ENCODE measurements at places on chromosomes 11 and 22. TPM values are rescaled to one million over a fixed set of nuclear protein-coding genes. Genes with fewer than 3 reads are reported as not detected.

DNA sequence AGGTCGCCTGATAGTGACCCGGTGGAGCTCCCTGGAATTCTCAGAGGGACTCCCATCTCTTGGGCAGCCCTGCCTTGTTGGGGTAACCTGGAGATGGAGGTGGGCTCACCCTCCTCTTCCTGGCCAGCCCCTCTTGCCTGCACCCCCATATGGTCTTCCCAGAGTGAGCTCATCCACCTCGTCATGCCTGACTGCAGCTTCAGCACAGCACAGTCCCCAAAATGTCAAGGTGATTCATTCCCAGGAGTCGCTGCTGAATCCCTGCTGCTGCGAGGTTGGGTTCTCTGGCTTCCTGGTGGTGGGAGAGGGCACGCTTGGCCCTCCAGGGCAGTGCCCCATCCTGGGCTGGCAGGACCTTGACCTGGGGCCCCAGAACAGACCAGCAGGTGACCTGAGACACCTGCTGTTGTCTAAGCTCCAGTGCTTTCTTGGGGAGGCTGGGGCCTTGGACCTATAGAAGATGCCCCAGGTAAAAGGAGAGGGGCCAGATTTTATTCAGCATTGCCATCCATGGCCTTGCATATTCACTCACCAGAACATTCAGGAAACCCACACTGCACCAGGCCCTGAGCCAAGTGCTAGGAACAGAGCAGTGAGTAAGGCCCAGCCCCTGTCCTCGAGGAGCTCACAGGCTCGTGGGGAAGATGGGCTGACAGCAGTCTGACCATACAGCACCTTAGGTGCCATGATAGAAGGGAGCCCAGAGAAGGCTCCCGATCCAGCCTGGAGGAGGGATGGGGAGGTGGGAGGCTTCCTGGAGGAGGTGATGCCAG, 72.9 kb downstream of the CACNA1I start:
- DNase-seq = no peak

DNA sequence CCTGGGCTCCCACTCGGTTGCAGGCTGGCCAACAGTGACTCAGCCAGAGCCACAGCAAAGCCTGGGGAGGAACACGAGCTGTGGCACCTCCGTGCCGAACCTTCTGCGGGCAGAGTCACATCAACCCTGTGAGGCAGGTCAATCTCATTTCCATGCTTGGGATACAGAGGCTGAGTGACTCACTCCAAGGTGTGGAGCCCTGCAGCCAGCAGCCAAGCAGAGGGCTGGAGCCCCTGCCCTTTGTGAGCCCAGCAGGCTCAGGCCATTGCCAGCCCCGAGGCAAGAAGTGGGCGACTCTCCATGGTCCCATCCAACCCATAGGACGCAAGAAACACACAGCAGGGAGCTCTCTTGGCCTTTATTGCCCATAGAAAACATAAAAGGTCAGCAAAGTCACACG, 21.4 kb downstream of the CSNK1E start:
- DNase-seq = no peak

DNA sequence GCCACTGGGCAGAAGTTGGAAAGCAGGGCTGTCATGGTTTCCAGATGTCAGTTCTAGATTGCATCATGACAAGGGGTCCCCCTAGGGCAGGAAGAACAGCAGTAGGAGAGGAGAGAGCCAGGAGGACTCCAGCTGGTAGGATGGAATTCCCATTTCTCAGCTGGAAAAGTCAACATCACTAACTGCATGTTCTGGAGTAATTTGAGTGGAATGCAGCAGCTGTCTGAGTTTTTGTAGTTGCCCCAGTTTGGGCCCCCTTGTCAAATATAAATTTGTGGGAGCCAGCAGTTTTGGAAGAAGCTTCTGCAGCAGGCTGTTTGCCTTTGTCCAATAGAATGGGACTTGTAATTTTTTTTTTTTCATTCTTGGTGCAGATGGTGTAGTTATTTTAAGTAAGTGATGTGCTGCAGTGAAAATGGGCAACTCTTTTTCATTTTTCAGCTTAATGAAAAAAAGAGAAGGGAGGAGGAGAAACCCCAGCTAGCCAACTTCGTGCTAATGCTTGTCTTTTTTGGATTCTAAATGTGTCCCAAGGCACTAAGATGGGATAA, 86.9 kb downstream of the LDLRAD3 start:
- DNase-seq = no peak

DNA sequence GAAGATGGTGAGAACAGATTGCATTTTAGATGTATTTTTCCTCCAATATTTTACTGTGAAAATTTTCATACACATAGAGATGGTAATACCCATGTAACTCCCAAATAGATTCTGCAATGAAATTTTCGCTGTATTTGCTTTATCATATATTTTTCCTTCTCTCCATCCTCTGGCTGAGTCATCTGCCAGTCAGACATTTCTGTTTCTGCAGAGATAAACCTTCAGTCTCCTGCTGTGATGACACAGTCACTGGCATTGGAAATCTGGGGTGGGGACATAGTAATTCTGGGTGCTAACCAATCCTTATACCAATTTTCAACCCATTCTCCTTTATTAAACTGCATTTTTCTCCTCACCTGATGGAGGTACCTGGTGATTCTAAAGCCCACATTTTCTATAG, 33.7 kb downstream of the SVIP start:
- no peak for DNase-seq

Gene MGAT3
- 0.13 TPM for total RNA-seq

DNA sequence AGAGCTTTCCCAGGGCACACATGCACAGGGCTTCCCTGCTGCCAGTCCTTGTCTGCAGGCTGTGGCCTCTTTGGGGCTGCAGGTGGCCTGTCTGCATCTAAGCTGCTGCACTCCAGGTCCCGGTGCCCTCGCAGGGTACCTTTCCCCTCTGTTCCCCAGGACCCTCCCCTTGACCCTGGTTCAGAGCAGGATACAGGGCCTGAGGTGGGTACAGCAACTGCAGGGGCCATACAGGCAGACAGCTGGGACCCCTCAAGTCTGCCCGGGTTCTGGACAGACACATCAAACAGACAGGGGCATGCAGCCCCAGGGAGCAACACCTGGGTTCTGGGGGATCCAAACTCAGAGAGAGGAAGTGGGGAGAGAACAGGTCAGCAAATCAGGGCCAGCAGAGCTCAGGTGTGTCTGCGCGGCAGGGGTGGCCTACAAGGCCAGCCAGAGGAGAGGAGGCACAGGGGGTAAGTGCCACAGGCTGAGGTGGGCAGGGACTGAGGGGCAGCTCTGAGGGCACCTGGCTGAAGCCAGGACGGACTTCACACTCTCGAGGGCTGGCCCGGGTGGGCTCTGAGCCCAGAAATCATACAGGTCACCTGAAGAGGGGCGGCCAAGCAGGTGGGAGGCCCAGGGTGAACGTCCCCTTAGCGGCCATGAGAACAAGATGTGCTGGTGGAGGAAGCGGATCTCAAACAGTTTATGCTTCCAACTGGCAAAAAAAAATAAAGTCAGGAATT, 29.9 kb upstream of the COMT start:
- no peak for DNase-seq

Gene INS
- not detected for total RNA-seq

Gene ZNF214
- total RNA-seq = 3.2 TPM

DNA sequence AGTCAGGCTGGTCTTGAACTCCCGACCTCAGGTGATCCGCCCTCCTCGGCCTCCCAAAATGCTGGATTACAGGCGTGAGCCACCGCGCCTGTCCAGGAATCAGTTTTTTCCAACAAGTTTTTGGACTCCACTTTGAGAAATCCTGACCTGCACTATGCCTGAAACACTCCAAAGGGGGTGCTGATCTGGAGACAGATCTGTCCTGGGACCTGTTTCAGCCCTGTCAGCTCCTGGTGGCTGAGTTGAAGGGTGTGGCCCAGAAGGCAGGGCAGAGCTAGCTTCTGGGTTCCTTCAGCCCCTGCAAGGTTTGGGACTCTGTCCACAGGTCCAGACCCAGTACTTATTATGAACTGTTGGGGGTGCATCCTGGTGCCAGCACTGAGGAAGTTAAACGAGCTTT, 1.2 kb downstream of the DNAJC4 start:
- DNase-seq = no peak

Gene PPM1F
- 17.9 TPM for total RNA-seq

DNA sequence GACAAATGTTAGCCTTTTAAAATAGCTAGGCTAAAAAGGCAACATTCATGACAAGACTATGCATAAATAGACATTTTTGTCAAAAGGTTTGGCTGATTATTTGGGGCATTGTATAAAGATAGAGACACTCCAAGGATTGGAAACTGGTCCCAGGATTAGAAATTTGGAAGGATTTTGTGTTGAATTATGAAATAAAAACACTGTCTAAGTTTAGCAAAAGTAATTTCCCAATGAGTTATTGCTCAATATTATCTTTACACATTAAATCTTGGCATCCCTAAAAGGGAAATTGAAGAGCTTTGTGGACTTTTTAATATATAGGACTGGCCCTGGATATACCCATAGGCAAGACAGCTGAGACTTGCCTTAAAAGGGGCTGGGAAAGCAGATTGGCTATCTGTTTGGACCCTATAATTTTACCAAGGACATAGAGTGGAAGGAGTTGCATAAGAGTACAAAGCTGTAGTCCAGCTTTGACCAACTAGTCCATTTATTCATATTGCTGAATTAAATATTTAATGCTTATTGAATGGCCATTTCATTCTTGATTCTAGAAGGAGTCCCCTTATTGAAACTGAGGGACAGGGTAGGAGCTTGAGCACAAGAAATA, 382.7 kb downstream of the METTL15 start:
- DNase-seq = no peak

DNA sequence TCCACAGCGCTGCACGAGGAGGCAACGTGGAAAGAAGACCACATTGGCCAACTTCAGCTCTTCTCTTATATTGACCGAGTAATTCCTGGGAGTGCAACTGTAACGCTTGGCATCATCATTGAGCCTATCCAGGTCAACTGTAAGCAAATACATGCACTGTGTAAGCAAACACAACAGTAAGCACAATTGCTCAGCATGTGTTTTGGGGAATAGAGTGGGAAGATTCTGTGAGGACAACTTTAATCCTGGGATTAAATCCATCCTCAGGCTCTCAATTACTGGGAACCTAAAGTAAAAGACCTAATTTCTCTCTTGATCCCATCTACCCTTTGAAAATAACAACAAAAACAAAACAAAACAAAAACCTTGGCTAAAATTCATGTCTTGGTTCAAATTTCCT, 109.5 kb upstream of the DDI1 start:
- DNase-seq = no peak

DNA sequence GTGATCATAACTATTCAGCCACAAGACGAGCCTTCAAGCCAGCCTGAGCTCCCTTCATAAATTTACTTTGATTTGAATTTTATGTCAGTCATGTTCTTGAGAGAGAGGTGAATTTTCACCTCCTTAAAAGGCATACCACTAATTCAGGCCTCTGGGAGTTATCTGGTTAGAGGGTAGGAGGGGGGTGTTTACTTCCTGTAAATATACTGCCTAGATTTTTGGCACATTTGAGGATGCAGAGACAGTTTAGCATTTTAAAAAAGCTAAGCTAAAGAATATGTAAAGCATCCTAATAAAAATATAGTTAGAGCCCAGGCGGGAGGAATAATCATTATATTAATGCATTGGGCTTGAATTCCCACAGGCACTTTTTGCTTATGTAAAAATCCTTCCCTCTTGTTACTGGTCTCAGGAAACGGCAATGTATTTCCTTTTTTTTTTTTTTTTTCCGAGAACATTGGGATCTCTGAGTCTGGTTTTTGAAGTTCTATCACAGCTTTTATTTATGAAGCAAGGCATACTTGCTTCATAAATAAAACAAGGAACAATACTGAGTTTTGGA, 116.5 kb downstream of the CSNK2A3 start:
- DNase-seq = no peak

Gene CCDC116
- not detected for total RNA-seq

Gene DBX1
- total RNA-seq = not detected

Gene CHRNA10
- 0.51 TPM for total RNA-seq

DNA sequence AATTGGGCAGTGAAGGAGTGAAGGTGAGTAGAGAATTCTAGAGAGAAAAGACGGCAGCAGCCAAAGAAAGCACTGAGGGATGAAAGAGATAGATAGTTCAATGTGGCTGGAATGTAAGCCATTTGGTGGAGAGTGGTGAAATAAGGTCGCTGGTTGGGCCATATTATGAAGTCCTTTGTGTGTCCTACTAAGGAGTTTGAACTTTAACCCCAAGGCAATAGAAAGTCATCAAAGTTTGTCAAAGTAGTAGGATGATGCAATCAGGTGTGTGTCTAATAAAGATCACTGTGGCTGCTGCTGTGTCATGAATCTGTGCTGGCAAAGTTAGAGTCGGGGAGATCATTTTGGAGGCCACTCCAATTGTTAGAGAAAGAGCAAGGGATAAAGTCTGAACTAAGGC, 18.7 kb downstream of the RNF121 start:
- peak; percentile 56 for DNase-seq

Gene NLRP6
- not detected for total RNA-seq

Gene MRGPRD
- total RNA-seq = not detected

Gene RBFOX2
- total RNA-seq = 101 TPM

- peak; percentile 100 for DNase-seq
These were observed 171.5 kb downstream of the SBF2 start for GRCh38 chr11:10122326-10123197.

DNA sequence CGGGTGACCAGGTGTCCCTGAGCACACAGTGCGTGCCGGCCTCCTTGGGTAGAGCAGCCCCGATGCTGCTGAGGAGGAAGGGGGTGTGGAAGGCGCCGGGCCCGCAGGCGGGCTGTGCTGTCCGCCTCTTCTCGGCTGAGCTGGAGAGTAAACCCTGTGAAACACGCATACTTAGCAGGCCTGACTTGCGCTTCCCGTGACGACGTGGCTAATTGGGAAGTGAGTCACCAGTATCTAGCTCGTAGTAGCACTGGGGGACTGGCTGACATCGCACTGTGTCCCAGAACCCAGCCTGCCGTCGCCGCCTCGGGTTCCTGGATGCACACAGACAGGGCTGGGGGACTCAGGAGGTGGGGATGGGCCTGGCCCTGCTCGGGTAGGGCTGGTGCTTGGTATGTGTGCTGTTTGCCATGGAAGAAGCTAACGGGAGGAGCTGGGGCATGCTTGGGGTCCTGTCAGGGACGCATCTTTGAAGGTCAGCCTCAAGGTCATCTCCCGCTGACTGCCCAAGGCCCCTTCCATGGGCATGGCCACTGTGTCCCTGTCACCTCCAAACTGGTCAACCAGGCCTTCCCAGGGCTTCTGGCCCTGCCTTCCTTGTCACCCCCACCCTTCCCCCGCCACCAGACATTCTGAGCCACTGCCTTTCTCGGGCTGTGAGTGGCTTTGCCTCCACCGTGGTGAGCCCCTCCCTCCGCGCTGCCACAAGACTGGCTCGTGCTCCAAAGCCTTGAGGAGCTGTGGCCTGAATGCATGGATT, 1327.0 kb downstream of the BRD1 start:
- no peak for DNase-seq

Gene FAM180B
- not detected for total RNA-seq

GRCh38 chr11:76074148-76075095, 131.9 kb downstream of the WNT11 start:
- DNase-seq = peak; percentile 20

- DNase-seq = no peak
These were observed 9.7 kb downstream of the MS4A12 start for GRCh38 chr11:60502221-60502775.

DNA sequence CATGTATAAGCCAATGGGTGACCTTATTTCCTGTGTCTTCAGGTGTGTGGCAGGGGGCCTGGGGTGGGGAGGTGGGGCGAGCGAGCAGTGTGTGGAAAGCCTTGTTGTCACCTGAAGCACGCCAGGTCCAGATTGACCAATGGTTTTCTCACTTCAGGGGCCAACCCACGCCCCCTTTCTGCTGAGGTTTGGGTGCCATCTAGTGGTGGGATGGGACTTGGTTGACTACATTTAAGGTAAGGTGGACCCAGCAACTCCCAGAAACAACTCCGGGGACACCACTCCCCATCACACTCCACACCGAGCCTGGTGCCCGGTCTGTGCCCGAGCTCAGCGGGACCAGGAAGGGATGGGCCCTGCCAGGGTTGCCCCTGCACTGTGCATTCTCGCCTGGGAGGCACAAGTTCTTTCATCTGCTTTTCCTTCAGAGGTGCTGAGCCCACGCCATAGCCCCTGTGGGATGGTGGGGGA, 40.0 kb downstream of the TPCN2 start:
- peak; percentile 67 for DNase-seq

Measured in bronchial epithelial cell (primary cell).